ENCODE measurements at places on chromosomes 2 and 18.

DNA sequence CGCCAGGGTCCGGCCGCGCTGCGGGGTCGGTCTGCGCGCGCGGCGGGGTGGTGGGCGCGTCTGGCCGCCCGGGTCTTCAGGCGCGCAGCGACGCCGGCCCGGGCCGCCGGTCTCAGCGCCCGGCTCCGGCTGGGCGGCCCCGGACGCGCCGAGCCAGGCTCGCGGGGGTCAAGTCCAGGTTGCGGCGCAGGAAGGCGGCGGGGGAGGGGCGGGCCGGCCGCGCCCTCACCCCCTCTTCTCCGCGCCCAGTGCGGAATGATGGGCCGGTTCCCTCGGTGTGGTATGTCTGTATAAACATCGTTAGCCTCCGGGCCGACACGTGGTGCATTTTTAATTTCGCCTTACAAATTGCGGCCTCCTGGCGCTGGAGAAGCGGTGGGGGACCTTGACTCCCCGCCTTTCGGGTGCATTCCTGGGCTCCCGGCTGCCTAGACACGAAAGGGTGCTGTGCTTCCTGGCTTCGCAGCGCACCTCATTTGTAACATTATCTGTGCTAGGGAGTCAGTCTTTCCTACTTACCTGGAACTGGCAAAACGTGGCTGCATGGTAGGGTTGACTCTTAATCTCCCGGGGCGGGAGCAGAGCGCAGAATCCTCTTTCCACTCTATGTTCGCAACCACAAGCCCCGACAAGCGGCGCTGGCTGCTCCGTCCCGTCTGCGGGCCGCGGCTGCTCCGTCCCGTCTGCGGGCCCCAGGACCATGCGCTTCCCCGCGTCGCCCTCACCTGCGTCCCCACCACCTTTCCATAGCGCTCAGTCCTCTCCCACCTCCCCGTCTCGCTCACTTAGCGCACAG lies 69.0 kb downstream of the CTAGE1 start:
- DNase-seq, result no peak

DNA sequence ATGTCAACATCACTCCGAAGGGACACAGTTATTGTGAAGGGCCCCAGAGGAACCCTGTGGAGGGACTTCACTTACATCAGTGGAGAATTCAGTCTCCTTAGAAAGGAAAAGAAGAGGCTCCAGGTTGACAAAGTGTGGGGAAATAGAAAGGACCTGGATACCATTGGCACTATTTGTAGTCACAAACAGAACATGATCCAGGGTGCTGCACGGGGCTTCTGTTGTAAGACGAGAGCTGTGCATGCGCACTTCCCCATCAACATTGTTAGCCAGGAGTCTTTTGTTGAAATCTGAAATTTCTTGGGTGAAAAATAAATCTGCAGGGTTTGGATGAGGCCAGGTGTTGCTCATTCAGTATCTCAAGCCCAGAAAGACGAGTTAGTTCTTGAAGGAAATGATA lies 2.4 kb upstream of the ALPK2 start:
- no peak for DNase-seq

DNA sequence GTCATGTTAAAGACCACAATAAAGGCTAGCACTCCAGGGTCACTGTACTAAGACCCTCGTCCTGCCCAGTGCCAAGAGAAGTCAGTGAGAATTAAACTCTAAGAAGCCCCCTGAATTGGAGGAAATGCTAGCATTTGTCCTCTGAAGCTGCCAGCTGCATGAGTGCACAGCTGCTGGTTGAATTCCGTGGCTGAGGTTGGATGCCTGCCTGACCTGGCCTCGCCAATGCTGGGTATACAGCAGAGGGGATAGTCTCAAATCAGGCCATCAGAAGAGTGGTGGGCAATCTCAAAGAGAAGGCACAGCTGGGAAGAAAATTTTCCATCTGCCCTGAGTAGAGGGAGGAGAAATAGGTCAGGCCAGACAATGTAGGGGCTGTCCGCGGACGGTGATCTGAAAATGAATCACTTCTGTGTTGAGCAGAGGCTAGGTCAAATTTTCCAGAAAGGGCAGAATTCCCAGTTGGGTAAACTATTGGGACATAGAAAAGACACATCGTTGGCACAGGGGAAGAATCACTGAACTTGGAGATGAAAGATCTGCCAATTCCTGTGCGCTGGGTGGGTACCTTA lies 110.5 kb upstream of the AGAP1 start:
- DNase-seq, result no peak

DNA sequence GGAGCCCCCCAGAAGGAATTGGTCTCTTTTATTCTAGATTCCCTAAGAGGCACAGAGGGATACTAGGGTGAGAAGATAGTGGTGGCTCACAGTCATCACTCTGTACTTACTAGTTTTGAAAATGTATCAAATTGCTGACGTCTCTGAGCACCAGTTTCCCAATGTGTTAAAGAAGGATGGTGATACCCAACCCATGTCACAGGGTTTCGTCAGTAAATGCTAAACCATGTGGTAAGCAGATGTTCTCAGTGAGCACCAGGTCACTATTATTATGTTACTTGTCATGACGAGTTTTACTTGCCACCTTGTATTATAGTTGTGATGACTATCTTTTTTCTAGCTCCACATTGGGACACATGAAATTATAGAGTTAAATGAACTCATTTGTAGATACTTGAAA lies 54.7 kb downstream of the NEDD4L start:
- no peak for DNase-seq

DNA sequence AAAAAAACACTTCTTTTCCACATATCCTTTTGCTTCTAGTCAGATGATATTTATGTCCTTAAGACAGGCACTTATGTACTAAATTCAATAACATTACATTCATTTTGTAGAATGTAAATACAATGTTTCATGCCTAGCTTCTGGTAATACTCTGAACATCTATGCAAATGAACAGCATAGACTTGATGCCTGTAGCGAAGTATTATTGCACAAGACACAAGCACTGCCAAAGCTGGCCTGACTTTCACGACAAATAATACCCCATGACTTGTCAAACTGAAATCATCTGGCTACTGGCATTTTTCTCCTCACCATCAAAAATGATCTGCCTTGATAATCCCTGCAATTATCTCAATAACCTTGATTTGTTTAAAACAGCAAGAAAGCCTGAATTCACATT lies 101.3 kb downstream of the L3MBTL4 start:
- no peak for DNase-seq

- DNase-seq, result no peak
Observed at GRCh38 chr18:77711096-77711495, 461.4 kb downstream of the GALR1 start.
